Upper lobe of right lung (tissue), 1 donor: ENCODE measurements at places on chromosomes 12 and 14. TPM values are rescaled to one million over a fixed set of nuclear protein-coding genes. Genes with fewer than 3 reads are reported as not detected.
A peak's percentile ranks its signal among the peaks of the same experiment; 100 is the strongest.

DNA sequence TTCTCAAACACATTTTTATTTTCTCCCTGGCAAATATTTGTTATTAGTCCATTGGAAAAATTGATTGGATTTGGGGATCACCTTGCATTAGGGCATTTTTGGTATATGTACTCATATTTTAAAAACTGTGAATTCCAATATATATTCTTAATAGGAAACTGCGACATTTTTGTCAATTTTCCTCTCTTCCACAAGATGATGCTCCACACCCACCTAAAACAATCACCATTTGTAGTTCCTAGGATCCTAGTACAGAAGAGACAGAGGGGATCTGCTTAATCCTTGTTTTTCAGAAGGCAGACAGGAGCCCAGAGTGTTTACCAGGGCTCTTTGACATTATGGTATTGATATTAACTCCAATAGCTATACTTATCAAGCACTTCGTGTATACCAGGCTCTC is 22.8 kb upstream of the OASL start:
- DNase-seq: no peak
- no peaks in the 10 kb centered on the region for H3K36me3 ChIP-seq
- no peaks in the 10 kb centered on the region for H3K27me3 ChIP-seq
- no peak overlapping the region for H3K4me3 ChIP-seq
- no peak overlapping the region for H3K27ac ChIP-seq
- H3K4me1 ChIP-seq: peaks cover 6% of the 10 kb centered on the region

DNA sequence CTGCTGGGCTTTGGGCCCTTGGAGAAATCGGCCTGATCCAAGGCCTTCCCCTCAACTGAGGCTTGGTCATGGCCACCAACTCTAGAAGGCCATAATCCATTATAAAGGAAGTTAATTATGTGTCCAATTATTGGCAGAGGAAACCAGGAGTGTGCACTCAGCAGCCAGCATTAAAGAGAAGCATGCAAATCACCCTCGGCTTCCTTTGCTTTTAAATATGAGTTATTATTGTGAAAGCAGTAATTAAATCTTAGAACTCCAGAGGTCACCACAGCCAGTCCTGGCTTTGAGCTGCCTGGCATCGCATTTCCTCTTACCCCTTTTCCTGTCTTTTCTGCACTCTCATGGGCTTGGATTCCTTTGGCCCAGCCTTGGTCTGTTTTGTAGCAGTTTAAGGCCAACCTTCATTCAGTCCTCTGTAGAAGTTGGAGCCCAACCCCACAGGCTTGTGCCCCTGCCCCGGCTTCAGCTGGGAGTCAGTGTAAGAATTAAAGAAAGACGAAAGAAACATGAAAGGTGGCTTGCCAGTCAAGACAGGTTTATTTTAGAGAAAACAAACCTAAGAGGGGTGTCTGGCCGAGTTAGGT is 14.7 kb upstream of the KRT86 start:
- no peak overlapping the region for H3K4me3 ChIP-seq
- peaks cover 38% of the 10 kb centered on the region for H3K27me3 ChIP-seq
- peak; percentile 25 for DNase-seq
- H3K4me1 ChIP-seq: peaks cover 8% of the 10 kb centered on the region
- H3K36me3 ChIP-seq: no peaks in the 10 kb centered on the region

GRCh38 chr12:131737150-131737827 is 26.4 kb downstream of the SFSWAP start:
- no peak overlapping the region for H3K27ac ChIP-seq
- peaks cover 69% of the 10 kb centered on the region for H3K36me3 ChIP-seq
- DNase-seq: peak; percentile 81
- no peak overlapping the region for H3K4me3 ChIP-seq
- H3K4me1 ChIP-seq: no peaks in the 10 kb centered on the region

DNA sequence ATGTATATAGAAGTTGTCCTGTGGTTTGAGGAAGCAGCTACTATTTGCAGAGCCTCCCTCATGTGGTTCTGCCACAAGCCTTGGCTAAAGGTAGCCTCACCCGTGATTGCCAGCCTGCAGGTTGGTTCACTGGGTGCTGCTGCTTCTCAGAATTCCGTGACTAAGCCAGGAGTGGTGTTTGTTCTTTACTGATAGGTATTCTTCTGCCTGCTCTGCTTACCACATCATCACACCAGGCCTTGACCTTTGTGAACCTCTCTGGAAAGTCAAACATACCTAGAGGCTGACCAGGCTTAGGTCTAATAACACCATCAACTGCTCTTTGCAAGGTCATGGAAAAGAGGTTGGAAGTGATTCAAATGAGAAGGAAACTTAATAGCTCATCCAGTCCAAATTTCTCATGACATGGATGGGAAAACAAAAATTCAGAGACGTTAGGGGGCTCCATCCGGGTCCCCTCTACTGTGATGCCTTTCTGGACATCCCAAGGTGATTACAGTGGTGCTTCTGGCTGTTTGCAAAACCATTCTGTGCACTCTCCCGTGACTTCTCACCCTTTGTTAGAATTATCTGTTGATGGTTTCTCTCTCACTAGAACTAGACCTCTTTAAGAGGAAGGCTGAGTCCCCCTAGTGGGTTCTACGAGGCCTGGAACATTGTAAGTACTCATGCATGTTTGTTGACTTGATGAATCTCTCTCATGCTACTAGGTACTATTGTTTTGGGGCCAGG is 8.5 kb upstream of the SOCS2 start:
- DNase-seq: no peak
- H3K27me3 ChIP-seq: no peaks in the 10 kb centered on the region
- no peak overlapping the region for H3K4me3 ChIP-seq
- H3K4me1 ChIP-seq: no peaks in the 10 kb centered on the region
- H3K27ac ChIP-seq: no peak overlapping the region

- peaks cover 10% of the 10 kb centered on the region for H3K27me3 ChIP-seq
- H3K36me3 ChIP-seq: no peaks in the 10 kb centered on the region
- H3K4me3 ChIP-seq: no peak overlapping the region
- H3K4me1 ChIP-seq: no peaks in the 10 kb centered on the region
- H3K27ac ChIP-seq: peak overlapping the region; percentile 27
- DNase-seq: no peak
Observed at GRCh38 chr12:115758877-115759620, 518.4 kb downstream of the MED13L start.

DNA sequence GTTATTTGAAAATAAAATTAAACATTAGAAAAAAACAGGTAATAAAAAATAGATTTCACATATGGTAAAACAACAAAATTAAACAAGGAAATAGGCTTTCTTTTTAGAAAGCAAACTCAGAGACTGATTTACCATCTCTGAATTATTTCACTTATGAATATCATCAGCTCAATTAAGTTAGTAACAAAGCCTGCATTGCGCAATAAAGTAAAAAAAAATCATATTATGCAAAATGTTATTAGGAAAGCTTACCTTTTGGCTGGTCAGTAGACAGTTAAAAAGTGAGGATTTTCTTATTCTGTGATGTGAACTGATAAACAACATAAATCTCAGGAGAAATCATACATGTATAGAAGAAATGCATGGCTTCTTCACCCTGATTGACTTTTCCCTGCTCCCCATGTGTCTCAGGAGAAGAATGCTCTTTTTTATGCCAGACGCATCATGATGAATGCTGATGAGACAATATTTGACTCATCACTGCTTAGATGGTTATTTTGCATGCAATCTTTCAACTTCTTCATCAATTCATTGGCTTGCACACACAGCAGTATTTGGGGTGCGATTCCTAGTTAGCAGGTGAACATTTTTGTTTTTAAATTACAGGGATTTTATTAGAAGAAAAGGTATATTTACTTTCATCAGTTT is 124.5 kb upstream of the USP15 start:
- H3K27me3 ChIP-seq: no peaks in the 10 kb centered on the region
- no peaks in the 10 kb centered on the region for H3K4me1 ChIP-seq
- H3K27ac ChIP-seq: no peak overlapping the region

- no peak overlapping the region for H3K4me3 ChIP-seq
- H3K27me3 ChIP-seq: no peaks in the 10 kb centered on the region
- no peaks in the 10 kb centered on the region for H3K36me3 ChIP-seq
- no peak for DNase-seq
- H3K4me1 ChIP-seq: peaks cover 3% of the 10 kb centered on the region
- H3K27ac ChIP-seq: no peak overlapping the region
Observed at GRCh38 chr12:26231921-26232320, 36.5 kb downstream of the SSPN start.

- DNase-seq: peak; percentile 51
- H3K4me3 ChIP-seq: no peak overlapping the region
- peaks cover 3% of the 10 kb centered on the region for H3K4me1 ChIP-seq
- H3K36me3 ChIP-seq: no peaks in the 10 kb centered on the region
- H3K27me3 ChIP-seq: no peaks in the 10 kb centered on the region
Observed at GRCh38 chr12:1807087-1807860, 13.1 kb upstream of the LRTM2 start.

GRCh38 chr12:68336889-68337303 is 4.7 kb upstream of the MDM1 start:
- H3K4me1 ChIP-seq: no peaks in the 10 kb centered on the region
- no peaks in the 10 kb centered on the region for H3K27me3 ChIP-seq
- H3K27ac ChIP-seq: no peak overlapping the region
- no peaks in the 10 kb centered on the region for H3K36me3 ChIP-seq

- no peak overlapping the region for H3K27ac ChIP-seq
- no peaks in the 10 kb centered on the region for H3K36me3 ChIP-seq
- no peak overlapping the region for H3K4me3 ChIP-seq
- no peaks in the 10 kb centered on the region for H3K27me3 ChIP-seq
- no peak for DNase-seq
Observed at GRCh38 chr14:93317875-93318807, 14.7 kb downstream of the BTBD7 start.

GRCh38 chr12:48775299-48775698 is 13.6 kb downstream of the ADCY6 start:
- DNase-seq: no peak
- no peak overlapping the region for H3K27ac ChIP-seq
- peaks cover 7% of the 10 kb centered on the region for H3K4me1 ChIP-seq
- peaks cover 54% of the 10 kb centered on the region for H3K36me3 ChIP-seq
- H3K27me3 ChIP-seq: no peaks in the 10 kb centered on the region
- no peak overlapping the region for H3K4me3 ChIP-seq

GRCh38 chr12:103737881-103738280 is 103.2 kb downstream of the NT5DC3 start:
- DNase-seq: no peak
- no peak overlapping the region for H3K4me3 ChIP-seq
- no peaks in the 10 kb centered on the region for H3K36me3 ChIP-seq
- no peaks in the 10 kb centered on the region for H3K27me3 ChIP-seq
- no peaks in the 10 kb centered on the region for H3K4me1 ChIP-seq

The LBHD2 gene
- not detected for total RNA-seq

The JAG2 gene
- 31.2 TPM for total RNA-seq

The TMEM121 gene
- total RNA-seq: 1.5 TPM

The NR4A1 gene
- 67.0 TPM for total RNA-seq

The SLC25A47 gene
- total RNA-seq: not detected
